Cardiac septum (tissue), 1 donor: ENCODE measurements at places on chromosomes 3 and 15. TPM values are rescaled to one million over a fixed set of nuclear protein-coding genes. Genes with fewer than 3 reads are reported as not detected.
A peak's percentile ranks its signal among the peaks of the same experiment; 100 is the strongest.

DNA sequence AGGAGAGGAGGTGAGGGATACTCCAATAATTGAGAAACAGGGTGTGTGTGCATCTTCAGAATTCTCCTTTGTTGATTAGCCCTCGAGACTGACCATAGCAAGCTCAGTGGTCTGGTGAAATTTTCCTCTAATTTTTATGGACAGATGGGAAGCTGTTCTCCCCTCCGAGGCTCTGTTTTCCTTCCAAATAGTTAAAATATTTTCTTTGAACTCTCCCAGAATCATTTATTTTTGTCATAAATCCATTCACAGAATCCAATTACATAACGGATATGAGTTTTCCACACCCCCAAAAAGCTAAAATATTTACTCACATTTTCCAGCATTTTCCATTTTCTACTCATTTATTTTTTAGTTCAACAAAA, 36.5 kb downstream of the QTRT2 start:
- no peak for DNase-seq

DNA sequence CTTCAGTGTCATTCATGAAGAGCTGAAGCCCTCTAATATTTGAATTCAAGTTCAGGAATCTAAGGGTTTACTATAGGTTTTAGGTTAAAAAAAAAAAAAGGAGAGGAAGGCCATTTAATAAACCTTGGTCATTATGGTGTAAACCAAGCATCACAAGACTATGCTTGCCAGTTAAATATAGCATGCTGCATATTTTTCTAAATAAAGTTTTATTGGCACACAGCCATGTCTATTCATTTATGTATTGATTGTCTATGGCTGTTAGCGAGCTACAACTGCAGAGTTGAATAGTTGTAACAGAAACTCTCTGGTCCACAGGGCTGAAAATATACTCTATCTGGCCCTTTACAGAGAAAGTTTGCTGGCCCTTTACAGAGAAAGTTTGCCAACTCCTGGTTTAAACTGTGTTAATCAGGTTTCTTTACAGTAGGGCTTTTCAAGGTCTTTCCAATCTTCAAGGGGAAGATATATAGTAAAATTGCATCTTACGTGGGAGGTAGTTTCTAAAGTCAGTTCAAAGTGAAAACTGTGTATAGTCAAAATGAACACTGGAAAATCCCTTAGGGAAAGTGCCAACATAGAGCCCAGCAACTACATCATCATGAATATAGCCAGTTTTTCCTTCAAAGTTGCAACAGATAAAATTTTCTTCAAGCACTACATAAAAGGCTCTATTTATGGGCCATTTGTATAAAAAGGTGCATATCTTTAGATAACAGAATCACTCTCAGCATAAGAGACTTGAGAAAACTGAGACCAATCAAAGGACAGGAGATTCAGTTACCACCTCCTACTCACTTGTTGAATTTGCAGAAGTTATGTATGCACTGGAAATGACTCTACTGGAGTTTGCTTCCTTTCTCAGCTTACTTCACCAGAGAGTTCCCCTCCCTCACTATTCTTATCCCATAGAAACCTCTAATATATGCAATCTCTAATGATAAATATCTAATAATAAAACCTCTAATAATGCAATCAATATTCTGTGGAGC, 49.7 kb upstream of the FRMD4B start:
- no peak for DNase-seq

DNA sequence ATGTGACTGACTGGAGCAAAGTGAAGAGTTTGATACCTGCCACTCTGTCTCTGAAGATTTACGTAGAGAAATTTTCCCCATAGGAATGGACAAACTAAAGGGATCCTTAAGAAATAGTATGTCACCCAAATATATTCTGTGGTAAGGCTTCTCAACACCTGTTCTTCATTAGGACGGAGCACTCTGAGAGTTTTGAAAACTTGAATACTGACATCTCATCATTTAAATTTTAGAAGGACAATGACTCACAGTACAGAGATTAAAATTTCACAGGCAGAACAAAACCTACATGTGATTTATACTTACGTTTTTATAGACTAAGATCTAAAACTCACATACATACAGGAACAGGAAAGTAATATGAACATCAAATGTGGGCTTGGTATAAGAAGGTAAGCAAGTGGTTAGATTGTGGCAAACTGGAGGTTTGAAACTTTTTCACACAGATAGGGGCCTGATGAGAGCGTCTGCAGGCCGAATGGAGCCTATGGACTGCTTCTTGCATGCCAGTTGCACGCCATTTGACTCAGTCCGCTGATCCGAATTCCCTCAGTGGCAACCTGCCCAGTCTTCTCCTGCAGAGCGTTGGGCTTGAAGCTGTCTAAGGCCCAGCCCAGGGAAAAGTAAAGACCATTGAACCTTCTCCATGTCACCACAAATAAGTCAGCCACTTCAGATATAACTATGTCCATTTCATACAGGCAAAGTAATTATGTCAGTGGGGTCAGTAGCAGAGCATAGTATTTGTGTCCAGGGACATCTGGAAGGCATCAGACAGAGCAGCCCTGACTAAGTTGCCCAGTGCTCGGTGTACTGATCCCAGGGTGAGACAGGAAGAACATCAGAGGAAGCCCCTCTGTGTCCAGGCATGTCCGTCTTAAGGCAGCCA, 45.7 kb downstream of the ZBTB38 start:
- DNase-seq = no peak

- DNase-seq = no peak
Measured at GRCh38 chr3:81985996-81986723, 224.7 kb upstream of the GBE1 start.

DNA sequence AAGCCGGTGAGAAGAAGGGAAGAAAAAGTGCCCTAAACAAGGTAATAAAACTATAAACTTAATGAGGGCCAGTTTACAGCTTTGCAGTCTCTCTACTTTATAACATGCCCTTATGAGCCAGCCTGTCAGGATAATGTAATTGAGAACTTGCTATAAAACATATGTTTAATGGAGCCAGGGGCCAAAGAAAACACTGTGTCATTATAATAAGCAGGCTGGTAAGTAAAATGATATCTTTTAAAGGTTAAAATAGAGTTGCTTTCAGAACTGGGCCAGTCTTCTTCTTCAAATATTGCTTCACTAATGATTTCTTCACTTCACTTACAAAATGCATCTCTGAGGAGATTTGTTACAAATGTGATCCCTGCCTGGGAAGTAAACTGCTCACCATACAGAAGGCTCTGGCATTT, 192.5 kb downstream of the SHOX2 start:
- no peak for DNase-seq

DNA sequence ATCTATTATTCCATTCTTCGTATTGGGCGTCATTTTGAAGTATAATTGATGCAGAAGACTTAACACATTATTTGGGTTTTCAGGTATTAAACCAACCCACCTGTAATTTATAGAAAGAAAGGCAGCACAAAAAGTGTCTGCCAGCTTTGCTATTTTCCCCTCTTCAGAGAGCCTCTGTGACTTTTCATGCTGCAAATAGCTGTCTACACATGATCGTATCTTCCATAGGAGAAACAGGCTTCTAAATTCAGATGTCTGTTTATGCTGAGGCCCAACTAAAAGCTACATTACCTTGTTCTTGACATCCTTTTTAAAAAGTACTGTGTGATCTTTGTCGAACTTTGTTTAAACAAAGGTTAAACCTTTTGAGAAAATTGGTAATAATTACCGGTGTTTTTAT, 5.0 kb downstream of the ACKR2 start:
- no peak for DNase-seq

DNA sequence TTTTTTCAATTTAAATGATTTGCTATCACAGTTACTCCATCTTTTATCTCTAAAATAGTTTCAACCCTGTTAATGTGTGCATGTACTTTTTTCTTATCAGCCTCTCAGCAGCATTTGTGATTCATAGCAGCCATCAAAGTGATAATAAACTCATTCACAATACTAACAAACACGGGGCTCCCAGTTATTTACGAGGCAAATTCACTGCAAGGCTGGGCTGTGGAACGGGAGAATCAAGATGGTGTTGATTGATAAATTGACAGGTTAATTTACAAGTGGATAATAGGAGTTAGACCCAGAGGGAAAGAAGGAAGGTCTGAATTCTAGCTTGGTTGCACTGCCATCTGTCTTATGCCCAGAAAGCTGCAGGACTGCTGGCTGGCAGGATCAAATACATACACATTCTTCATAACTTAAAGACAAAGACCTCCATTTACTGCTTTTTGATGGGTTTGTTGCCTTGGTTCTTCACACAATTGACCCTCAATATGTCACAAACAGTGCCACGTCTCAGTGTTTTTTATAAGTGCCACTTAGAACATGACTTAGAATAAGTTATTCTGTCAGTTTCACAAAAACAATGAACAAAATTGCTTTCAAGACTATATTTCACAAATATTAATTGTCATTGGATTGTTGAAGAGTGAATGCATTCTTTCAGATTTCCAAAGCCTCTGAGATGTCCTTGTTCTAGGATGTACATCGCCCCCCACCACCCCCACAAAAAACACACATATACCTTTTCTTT, 562.8 kb downstream of the NR2F2 start:
- DNase-seq = no peak

DNA sequence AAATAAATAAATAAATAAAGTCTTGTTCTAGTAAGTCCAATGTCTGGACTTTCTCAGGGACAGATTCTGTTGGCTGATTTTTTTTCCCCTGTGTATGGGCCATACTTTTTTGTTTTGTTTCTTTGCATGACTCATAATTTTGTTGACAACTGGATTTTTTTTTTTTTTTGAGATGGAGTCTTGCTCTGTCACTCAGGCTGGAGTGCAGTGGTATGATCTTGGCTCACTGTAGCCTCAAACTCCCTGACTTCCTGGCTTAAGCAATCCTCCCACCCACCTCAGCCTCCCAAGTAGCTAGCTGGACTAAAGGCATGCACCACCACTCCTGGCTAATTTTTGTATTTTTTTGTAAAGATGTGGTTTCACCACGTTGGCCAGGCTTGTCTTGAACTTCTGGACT, 38.9 kb downstream of the TICRR start:
- no peak for DNase-seq

- no peak for DNase-seq
Measured at GRCh38 chr3:23219552-23219951, 16.4 kb downstream of the UBE2E2 start.

GRCh38 chr3:127491909-127492308, 98.6 kb downstream of the TPRA1 start:
- peak; percentile 56 for DNase-seq

- DNase-seq = no peak
Measured at GRCh38 chr3:121883507-121883906, 10.7 kb upstream of the SLC15A2 start.

DNA sequence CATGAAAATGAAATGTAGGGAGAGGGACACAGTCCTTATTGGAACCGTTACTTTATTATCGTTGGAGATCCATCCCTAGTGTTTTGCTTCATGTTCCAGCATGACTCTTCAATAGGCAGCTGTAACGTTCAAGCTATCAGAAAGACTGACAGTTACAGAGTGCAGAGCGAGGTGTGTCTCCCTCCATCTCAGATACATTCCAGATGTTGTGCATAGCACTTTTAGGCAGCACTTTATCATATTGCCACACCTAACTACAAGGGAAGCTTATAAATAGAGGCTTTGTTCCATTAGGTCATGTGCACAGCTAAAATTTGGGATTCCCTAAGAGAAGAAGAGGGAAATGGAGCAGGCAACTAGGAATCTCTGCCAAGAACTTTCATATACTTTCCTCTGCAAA, 1009.6 kb downstream of the ROBO2 start:
- DNase-seq = no peak

DNA sequence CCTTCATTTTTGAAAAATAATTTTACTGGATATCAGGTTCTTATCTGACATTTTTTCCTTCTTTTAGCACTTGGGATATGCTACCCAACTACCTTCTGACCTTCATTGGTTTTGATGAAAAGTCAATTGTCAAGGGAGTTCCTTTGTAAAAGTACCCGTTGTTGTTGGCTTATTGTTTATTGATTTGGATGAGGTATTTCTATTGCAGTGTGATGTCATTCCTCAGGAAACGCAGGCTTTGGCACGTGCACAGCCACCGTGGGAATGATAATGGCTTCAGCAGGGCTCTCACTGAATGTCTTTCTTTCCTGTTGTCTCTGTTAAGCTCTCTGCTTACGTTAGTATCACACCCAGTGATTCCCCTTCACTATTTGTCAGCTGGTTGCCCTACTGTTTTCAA, 944.6 kb downstream of the CADM2 start:
- DNase-seq = no peak

- DNase-seq = no peak
Measured at GRCh38 chr3:157122116-157122515, 37.8 kb downstream of the CCNL1 start.

- no peak for DNase-seq
Measured at GRCh38 chr3:24457719-24458118, 36.9 kb downstream of the THRB start.

DNA sequence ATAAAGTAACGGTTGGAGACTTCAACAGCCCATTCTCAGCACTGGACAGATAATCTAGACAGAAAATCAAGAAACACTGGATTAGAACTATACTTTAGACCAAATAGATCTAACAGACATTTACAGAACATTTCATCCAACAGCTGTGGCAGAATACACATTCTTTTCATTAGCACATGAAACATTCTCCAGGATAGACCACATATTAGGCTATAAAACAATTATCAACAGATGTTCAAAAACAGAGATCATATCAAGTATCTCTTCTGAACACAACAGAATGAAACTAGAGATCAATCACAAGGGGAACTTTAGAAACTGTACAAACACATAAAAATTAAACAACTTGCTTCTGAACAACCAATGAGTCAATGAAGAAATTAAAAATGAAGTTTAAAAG, 133.3 kb downstream of the ADAM10 start:
- no peak for DNase-seq

DNA sequence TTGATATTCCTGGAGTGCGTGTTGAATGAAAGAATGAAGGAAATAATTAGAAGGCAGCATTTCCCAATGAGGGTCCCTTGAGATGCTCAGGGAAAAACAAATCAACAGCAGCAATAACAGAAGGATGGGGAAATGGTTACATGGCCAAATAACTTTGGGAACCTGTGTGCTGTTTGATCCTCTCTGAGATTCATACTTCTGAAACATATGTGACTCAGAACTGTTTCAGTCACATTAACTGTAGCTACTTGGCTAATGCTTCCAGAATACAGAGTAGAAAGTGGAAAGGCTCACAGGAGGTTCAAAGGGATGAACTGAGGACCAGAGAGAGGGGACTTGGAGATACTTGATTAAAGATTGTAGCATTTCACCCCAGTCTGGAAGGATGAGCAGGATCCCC, 258.2 kb downstream of the SLCO3A1 start:
- no peak for DNase-seq

- DNase-seq = no peak
Measured at GRCh38 chr15:52502608-52503007, 26.1 kb downstream of the MYO5A start.

The NTRK3 gene
- 3.7 TPM for total RNA-seq

The THSD4 gene
- 116 TPM for total RNA-seq

The STAB1 gene
- 52.2 TPM for total RNA-seq

The CCRL2 gene
- 1.3 TPM for total RNA-seq

The WNT7A gene
- total RNA-seq = not detected

The ADAMTS9 gene
- 53.6 TPM for total RNA-seq

The CIDEC gene
- 1.9 TPM for total RNA-seq

The TGM5 gene
- total RNA-seq = not detected

The CASR gene
- total RNA-seq = not detected
